Suppressor macrophage (primary cell): ENCODE measurements at places on chromosomes 3 and 15.

DNA sequence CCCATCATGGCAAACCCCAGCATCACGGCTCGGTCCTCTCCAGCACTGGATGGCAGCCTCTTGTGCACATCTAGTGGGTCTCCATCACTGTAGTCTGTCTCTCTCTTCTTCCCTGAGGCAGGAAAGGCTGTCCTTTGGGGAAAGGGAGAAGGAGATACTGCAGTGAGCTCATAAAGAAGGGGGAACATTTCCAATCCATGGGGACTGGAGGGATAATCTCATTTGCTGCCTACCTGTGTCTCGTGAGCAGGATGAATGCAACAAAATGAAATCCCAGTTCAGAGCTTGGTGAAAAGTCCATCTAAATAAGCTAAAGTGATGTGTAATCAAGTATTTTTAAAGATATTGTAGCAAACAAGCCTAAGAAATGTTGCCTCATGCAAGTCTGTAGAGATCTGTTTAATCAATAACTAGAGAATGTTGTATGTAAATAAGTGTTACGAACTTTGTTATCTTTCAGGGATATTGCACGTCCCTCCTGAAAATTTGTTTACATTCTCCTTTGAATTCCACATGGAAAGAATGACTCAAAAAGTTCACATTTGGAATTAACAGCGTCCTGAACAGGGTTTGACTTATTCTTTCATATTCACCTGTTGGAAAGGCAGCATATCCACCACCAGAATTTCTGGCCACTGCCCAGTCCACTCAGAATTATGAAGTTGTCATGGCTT is at the start of gene KCNMB3:
Gene KCNMB3 (minus strand): TSS at position 312 of the 674 bp plus-strand sequence. CDS start 124 bp downstream, at position 188.
- DNase-seq, result no peak

DNA sequence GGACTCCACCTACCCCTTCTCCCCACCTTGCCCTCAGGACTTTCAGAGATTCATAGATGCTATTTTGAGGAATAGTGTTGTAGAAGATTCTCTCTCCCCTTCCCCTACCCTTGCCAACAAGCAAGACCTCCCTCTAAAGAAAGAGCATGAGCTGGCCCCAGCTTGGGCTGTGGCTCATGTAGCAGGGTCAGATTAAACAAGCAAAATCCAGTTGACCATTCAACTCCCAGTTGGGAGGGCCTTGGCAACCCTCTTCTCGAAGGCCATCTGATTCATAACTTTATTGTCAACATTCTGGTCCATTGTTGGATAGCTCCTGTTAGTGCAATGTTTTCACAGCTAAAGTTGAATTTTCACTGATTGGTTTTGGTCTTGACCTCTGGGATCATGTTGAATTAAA is 41.1 kb downstream of the TNFAIP8L3 start:
- DNase-seq, result no peak

GRCh38 chr15:81343371-81343770 is 19.4 kb upstream of the STARD5 start:
- DNase-seq, result no peak

GRCh38 chr3:109175411-109175810 is 38.9 kb downstream of the C3orf85 start:
- no peak for DNase-seq

- DNase-seq, result peak; percentile 77
These were observed 13.7 kb upstream of the U2SURP start for GRCh38 chr3:142987707-142988106.

DNA sequence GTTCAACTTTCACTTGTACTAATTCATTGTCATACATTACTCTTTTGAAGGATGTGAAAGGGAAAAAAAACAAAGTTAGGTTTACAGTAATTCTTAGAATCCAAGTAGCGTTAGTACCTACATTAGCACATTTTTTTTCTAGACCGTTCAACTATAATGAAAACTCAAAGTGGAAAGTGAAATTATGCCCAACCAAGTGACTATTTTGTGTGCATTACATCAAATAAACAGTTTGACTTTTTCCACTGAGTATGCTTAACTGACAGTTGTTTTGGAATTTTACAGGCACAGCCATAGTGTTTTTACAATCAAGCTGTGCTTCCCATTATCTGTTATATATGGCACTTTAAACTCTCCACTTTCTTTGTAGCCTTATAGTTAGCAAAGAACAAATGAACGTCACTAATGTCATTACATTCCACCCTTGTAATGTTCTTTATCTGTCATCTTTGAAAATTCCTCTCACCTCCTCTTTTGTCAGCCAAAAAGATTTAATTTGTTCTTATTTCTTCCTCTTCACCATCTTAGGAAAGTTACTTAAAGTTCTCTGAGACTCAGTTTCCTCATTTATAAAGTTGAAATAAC is 142.3 kb upstream of the SOX2 start:
- no peak for DNase-seq

DNA sequence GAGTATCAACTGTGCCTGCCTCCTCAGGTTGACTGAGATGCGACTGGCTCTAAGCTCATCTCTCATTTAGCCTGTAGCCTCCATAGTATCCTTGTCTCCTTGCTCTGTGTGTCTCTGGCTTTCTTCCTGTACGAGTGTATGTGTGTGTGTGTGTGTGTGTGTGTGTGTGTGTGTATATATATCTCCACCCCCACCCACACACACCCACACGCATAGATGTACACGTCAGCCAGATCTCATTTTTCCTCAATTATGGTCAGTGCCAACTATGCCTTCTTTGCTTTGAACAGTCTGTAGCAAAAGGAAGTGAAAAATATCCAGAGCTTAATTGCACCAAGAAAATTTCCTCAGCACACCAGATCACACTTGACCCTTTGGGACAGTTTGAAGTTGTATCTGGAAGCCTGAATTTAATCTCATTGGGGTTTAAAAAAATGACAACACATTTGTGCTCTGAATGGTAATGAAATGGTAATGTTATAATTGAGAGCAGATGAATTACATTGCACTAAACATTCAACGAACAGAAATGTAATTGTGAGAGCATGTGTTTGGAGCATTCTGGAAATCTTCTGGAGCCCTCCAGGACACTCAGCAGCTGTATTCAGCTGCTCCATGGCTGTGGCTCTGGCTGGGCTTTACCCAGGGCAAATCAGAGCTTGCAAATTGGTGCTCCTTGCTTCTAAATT is 63.6 kb downstream of the RYR3 start:
- DNase-seq, result peak; percentile 1

GRCh38 chr3:118970819-118971218 is 63.8 kb downstream of the IGSF11 start:
- DNase-seq, result no peak

DNA sequence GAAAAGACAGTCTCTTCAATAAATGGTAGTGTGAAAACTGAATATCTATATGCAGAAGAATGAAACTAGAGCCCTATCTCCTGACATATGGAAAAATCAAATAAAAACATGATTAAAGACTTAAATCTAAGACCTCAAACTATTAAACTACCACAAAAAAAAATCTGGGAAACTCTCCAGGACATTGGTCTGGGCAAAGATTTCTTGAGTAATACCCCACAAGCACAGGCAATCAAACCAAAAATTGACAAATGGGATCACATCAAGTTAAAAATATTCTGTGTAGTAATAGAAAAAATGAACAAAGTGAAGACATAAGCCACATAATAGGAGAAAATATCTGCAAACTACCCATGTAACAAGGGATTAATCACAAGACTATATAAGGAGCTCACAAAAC is 286.4 kb downstream of the TBC1D5 start:
- DNase-seq, result no peak

GRCh38 chr3:51675201-51675611 is 4.2 kb downstream of the TEX264 start:
- DNase-seq, result no peak

- no peak for DNase-seq
These were observed 179.4 kb upstream of the CGNL1 start for GRCh38 chr15:57196865-57197264.

DNA sequence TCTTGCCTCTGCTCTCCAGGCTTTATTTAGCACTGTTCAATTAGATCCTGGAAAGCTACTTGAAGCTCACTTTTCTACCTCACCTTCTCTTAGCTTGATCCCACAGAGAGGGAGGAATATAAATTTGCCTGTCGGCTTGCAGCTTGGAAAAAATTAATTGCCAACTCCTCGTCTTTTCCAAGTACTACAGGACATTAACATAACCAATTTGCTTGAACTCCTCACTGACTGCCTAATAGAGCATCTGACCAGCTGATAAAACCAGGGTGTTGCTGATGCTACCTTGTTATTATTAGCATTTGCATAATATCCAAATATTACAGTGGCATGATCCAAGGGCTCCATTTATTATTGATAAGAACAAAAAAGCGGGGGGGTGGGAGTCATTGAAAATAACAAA is 561.8 kb downstream of the MCTP2 start:
- no peak for DNase-seq

- DNase-seq, result no peak
These were observed 908.1 kb downstream of the DIPK2A start for GRCh38 chr3:144879701-144880100.

DNA sequence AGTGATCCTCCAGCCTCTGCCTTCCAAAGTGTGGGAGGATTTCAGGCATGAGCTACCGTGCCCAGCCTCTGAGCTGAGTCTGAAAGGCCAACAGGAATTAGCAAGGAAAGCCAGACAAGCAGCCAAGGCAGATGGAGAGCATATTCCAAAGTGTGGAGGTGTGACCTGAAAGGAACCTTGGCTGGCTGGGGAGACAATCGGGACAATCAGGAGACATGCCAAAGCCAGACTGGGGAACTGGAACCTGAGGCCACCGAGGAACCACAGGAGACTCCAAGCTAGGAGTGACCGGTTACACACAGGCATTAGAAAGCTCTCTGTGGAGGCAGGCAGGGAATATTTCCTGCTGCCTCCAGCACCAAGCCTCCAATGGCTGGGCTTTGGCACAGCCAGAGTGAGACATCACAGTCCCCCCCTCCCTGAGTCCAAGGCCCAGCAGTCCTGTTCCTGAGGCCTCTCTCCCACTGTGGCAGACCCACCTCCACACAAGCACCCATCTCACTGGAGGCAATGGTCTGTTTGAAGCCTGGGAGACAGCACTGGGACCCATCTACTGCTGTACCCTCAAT is 4.5 kb upstream of the C15orf39 start:
- DNase-seq, result no peak

GRCh38 chr3:99845331-99845730 is 27.7 kb downstream of the CMSS1 start:
- peak; percentile 46 for DNase-seq

DNA sequence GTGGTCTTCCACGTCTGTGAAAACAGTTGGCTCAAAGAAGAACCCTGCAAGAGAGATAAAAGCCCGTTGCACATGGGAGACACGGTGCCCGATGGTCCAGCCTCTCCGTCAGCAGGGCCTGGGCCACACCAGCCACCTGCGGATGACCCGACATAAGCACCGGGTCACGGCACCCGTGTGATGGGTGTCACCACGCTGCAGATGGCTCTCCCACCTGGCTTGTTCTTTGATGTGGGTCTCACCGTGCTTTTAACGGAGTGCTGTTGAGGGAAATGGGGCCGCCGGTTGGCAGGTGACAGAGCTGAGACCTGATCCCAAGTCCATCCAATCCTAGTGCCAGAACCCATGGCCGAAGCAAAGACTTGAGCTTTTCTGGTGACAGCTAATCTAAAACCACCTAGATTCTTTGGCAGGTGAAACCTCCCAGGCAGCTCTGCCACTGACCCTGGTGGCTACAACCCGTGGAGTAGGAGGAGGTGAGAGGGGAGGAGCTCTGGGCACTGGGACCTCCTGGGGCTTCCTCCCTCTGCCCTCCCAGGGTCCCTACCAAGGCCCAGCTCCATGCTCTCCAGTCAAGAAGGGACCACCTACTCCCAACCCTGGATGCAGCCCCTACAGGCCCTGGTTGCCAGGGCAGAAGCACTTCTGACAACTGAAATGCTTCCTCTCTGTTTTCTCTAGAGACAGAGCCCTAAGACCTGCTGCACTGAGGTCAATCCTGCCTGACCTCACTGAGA is 23.4 kb upstream of the SLC41A3 start:
- no peak for DNase-seq

GRCh38 chr3:38016847-38017444 is 12.5 kb downstream of the PLCD1 start:
- DNase-seq, result no peak

GRCh38 chr15:40449275-40449674 is 8.5 kb downstream of the BAHD1 start:
- DNase-seq, result no peak

- DNase-seq, result no peak
These were observed 721.4 kb upstream of the NR2F2 start for GRCh38 chr15:95609096-95609495.

DNA sequence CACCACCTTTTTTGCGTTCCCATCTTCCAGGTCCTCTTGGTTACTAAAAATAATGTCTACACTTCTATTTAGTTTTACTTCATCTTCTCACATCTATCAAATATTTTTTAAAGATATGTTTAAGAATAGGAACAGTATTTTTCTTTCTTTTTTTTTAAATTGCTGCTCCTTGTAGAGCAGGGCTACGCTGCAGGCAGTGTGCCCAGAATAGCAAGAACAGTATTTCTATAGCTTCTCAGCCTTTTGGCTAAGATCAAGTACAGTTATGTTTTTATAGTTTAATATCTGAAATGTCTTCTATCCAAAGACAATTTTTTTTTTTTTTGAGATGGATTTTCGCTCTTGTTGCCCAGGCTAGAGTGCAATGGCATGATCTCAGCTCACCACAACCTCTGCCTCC is 73.0 kb downstream of the MYO9A start:
- no peak for DNase-seq

- DNase-seq, result no peak
These were observed 99.5 kb downstream of the ZNF621 start for GRCh38 chr3:40624189-40624769.

DNA sequence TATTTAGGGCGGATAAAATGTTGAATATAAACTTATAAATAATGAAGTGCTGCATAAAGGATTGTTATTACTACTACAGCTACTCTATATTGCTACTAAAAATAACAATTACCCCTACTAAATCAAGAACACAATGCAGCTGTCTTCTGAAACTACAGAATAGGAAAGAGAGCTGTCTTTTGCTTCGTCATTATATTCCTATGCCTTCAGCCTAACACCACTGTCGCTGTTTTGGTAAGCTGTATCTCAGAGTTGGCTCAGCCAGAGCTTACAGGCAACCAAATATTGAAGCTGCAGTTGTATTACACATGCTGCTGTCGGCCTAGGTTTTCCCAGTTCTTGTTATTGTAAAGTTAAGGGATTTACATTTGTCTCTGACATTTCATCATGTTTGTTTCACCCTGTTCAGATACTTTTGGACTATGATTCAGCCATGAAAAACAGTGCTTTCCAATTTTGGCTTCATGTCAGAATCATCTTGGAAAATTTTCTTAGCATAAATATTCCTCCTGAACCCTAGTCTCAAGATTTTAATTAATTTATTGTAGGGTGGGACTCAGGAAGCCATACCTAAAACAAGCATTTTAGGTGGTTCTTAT is 31.3 kb upstream of the LPP start:
- peak; percentile 23 for DNase-seq

DNA sequence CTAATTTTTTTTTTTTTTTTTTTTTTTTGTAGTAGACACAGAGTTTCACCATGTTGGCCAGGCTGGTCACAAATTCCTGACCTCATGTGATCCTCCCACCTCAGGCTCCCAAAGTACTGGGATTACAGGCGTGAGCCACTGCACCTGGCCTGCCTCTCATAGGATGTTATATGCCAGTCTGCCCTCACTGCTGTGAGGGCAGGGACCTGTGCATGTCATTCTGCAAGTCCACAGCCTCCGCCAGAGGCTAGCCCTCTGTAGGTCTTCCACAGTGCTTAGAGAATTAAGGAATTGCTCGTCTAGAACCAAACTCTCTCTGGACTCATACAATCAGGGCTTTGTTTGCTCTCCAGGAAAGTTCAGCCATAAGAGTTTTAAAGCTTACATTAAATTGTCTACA is 163.9 kb upstream of the WNT5A start:
- DNase-seq, result no peak
